ENCODE measurements at places on chromosomes 1 and 21. TPM values are rescaled to one million over a fixed set of nuclear protein-coding genes. Genes with fewer than 3 reads are reported as not detected.

ST6GALNAC3 gene
- 0.44 TPM for total RNA-seq

CAMK1G gene
- 8.4 TPM for total RNA-seq

JTB gene
- total RNA-seq: 123 TPM

TIAM1 gene
- 0.37 TPM for total RNA-seq

HCRTR1 gene
- total RNA-seq: not detected

GJC2 gene
- 9.7 TPM for total RNA-seq

FALEC gene
- 0.25 TPM for total RNA-seq

MAN1A2 gene
- 81.1 TPM for total RNA-seq

ZBTB7B gene
- total RNA-seq: 22.7 TPM

TCEANC2 gene
- 3.0 TPM for total RNA-seq

ERG gene
- total RNA-seq: 0.11 TPM

LAD1 gene
- total RNA-seq: not detected

LRRC38 gene
- total RNA-seq: 0.50 TPM

CSRP1 gene
- 648 TPM for total RNA-seq

UBE2U gene
- not detected for total RNA-seq

ZSCAN20 gene
- 14.2 TPM for total RNA-seq

HTR6 gene
- total RNA-seq: not detected

FCAMR gene
- total RNA-seq: not detected

LEPROT gene
- total RNA-seq: 47.1 TPM

S100A3 gene
- total RNA-seq: 2.2 TPM

GUCA2B gene
- not detected for total RNA-seq

CDC42SE1 gene
- total RNA-seq: 44.4 TPM

GCSAML gene
- under 0.01 TPM for total RNA-seq

ZNF684 gene
- 2.2 TPM for total RNA-seq

NASP gene
- total RNA-seq: 38.2 TPM

C4BPA gene
- not detected for total RNA-seq

ARTN gene
- 0.50 TPM for total RNA-seq

KIAA0040 gene
- 0.44 TPM for total RNA-seq

AKNAD1 gene
- not detected for total RNA-seq

LCE1C gene
- not detected for total RNA-seq

SLAMF9 gene
- total RNA-seq: not detected

PDPN gene
- 1.5 TPM for total RNA-seq

CELA3A gene
- total RNA-seq: not detected

ELK4 gene
- total RNA-seq: 10.4 TPM

FCGR2B gene
- not detected for total RNA-seq

PTGFRN gene
- 12.4 TPM for total RNA-seq

OR2AK2 gene
- 0.25 TPM for total RNA-seq

C1orf226 gene
- 0.50 TPM for total RNA-seq

LIN28A gene
- total RNA-seq: not detected

SRGAP2 gene
- total RNA-seq: 51.0 TPM

LORICRIN gene
- total RNA-seq: not detected

DISC1 gene
- total RNA-seq: 4.6 TPM

DPT gene
- not detected for total RNA-seq

B3GALT5 gene
- 1.1 TPM for total RNA-seq

Measured in uterine smooth muscle cell (primary cell).